CMK (cell line): ENCODE measurements at places on chromosomes 4 and X.

DNA sequence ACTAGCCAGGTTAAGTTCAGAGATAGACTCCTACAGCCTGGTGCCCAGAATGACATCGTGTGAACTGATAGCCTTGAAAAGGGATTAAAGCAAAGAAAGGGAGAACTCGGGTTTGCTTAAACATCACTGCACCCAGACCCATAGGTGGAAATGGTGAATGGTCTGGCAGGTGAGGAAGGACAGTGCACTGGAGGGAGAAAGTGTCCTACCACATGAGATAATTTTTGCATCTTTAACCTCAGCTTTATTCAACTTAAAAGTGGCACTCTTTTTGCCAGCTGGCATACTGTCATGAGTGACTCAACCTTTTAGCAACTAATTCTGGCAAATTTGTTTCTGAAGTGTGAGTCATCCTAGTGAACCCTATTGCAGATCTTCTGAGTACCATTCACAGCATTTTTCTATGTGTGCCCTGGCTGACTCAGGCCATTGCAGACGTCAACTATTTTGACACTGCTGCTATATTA, 53.0 kb upstream of the DAPP1 start:
- no peak for DNase-seq

DNA sequence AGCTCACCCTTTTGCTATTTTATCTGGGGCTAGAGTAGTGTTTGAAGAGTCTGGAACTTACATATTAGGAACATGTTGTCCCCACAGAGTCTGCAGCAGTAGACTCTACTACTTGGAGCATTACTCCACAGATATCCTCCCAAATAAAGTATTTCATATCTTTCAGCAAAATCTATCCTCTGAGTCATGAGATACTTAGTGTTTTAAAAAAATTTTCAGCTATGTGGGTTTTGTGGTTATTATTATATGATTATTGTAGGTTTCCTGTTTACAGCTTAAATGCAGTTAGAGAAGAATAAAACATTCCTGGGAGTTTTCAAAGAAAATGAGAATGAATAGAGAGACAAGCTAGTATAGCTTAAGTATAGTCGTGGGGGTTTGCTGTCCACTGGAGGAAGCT, 30.9 kb downstream of the PAGE2 start:
- DNase-seq = no peak

GRCh38 chrX:14670819-14671218, 141.5 kb downstream of the GLRA2 start:
- DNase-seq = no peak

- no peak for DNase-seq
Measured at GRCh38 chr4:76732246-76732645, 165.7 kb downstream of the SOWAHB start.

- no peak for DNase-seq
Measured at GRCh38 chrX:119226446-119226845, 9.6 kb upstream of the PGRMC1 start.

DNA sequence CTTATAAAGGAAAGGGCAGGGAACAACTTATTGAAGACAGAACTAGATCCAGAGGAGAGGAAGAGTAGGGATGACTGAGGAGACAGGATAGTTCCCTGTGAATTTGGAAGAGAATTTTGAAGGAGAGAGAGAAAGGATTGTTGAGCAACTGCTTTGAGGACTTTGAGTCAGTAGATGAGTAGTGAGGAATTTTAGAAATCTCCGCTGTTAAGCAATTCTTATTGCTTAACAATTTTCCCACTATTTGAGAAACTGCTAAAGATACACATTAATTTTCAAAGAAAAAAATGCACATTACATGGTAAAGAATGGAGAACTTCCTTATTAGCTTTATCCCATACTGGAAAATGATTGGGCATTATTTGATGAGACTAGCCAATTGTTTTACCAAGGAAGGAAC, 116.3 kb upstream of the NRK start:
- no peak for DNase-seq

- no peak for DNase-seq
Measured at GRCh38 chr4:146439999-146440398, 81.7 kb downstream of the SLC10A7 start.

GRCh38 chr4:149101649-149102048, 659.4 kb upstream of the NR3C2 start:
- no peak for DNase-seq

- DNase-seq = no peak
Measured at GRCh38 chr4:13159041-13159620, 325.0 kb downstream of the RAB28 start.

DNA sequence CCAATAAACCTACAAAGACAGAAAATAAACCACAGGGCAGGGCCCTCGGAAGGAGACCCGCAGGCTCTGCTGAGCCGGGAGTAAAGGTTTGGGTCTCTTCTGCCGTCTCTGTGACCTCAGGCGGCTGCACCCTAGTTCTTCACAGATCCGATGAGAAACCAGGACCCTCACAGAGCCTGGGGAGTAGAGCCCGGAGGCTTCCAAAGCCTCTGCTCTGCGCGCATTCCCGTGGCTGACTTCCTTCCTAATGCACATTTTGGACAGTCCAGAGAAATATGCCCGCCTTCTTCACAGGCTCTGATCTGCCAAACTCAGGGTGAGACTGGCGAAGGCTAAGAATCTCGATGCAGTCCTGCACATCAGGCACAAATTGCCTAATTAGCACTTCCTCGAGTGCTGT, 245.5 kb downstream of the EVC2 start:
- DNase-seq = no peak
